ENCODE measurements at places on chromosomes 6 and 20.

- DNase-seq, result no peak
Measured at GRCh38 chr20:11124849-11125505, 451.2 kb upstream of the JAG1 start.

DNA sequence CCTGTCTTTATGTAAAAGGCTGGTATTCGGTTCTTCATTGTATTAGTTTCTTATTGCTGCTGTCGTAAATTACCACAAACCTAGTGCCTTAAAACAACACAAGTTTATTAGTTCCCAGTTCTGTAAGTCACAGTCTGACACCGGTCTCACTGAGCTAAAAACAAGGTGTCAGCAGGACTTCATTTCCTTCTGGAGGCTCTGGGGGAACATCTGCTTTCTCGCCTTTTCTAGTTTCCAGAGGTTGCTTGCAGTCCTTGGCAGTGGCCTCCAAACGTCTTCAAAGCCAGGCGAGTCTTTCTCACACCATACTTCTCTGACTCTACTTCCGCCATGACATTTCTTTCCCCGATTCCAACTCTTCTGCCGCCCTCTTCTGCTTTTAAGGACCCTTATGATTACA, 43.0 kb upstream of the ZFAND3 start:
- no peak for DNase-seq

GRCh38 chr6:35776364-35777215, at the start of gene CLPSL2:
CLPSL2 (plus strand) TSS chr6:35776598; CDS start chr6:35776619, 21 bp downstream.
- DNase-seq, result peak; percentile 76

DNA sequence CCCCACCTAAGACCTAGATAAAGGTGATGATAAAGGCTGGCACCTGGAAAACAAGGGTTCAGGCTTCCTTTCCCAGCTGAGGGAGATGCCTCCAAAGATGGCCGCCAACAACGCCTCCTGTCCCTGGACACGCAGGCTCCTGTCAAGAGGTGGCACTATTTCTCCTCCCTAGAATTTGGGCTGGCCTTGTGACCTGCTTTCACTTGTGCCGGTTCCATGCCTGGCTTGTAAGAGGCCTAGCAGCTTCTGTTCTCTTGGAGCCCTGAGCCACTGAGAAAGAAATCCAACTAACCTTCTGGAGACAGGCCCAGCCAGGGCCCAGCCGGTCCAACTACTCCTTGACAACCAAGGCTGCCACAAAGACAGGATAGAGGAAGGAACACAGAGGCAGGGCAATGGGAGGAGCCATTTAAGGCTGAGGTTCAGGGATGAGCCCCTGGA, 60.2 kb upstream of the RALY start:
- DNase-seq, result peak; percentile 77

GRCh38 chr6:11585426-11586016, 48.0 kb downstream of the TMEM170B start:
- DNase-seq, result no peak

- DNase-seq, result peak; percentile 87
Measured at GRCh38 chr20:10622657-10623418, 51.0 kb downstream of the JAG1 start.

DNA sequence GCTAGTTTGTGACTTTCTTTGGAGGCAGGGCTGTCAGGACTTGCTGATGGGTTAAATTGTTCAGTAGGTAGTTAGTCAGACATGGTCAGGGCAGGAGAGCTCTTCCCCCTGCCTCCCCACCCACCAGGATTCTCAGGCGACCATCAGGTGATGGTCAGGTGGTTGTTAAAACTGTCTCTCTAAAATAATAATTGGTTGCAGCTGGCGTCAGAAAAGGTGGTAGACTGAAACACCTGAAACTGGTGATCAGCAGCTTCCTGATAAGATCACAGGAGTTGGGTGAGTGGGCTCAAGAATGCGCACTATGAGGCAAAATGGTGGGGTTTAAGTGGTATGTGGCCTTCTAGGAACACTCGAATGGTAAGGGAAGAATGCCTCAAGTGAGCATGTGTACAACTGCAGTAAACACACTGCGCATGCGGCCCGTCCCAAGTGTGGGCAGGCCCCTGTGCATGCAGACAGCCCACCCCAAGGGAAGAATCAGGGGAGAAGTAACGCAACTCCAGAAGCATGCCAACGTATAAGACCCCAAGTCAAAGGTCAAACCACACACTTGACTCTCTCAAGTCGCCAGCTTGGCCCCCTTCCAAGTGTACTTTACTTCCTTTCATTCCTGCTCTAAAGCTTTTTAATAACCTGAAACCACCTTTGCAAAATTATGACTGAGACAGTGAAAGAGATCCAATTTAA, 7.9 kb upstream of the BLCAP start:
- DNase-seq, result peak; percentile 67

- no peak for DNase-seq
Measured at GRCh38 chr6:121645100-121645745, 209.8 kb downstream of the GJA1 start.

DNA sequence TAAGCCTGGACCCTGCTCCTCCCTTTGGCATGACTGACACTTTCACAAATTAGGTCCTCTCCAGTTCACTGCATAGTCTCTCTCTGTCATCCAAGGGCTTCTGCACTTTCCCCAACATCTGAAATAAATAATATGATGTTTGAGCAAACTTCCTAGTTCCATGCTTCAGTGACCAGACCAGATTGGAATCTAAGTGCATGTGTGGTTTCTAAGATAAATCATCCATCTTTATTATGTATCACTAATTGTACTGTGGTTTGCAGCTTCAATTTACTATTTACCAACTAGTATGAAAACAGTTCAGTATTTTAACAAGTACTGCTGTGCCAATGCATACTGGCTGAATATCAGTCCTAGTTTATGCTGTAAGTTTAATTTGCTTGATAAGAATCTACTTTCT, 18.7 kb downstream of the SESN1 start:
- DNase-seq, result no peak

GRCh38 chr20:57013741-57014140, 252.7 kb downstream of the BMP7 start:
- peak; percentile 88 for DNase-seq

GRCh38 chr6:29647927-29648642, 8.8 kb upstream of the MOG start:
- no peak for DNase-seq

DNA sequence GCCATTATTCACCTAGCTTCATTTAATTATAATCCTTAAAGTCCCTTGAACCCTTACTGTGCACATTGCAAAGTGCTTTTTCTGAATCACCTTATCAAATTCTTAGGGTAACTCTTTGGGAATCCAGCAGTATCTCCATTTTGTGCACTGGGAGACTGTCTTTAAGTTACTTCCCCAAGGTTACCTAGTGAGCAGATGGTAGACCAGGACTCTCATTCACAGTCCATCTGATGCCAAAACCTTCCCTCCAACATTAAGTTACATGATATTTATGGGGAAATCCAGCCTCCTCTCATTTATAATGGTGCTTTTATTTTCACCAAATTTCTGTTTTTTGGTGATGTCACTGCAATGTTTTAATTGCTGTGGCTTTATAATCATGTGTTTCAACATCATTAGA, 75.7 kb downstream of the NCOA7 start:
- no peak for DNase-seq

GRCh38 chr6:75748003-75748742, 866 bp upstream of the MYO6 start:
- no peak for DNase-seq

DNA sequence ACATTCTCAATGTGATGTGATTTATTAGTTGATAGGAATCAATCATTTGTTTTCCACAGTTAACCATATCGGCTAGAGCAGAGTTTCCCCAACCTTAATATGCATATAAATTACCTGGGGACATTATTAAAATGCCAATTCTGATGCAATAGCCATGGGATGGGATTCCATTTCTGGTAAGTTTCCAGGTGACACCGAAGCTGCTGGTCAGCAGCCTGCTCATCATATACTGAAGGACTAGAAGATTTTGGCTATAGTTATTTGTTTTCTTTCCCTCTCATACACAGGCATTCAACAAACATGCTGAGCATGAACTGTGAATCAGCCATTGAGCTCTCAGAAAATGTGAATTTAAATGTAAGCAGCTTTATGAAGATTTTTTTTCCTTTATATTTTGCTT, 35.8 kb downstream of the FBXO5 start:
- DNase-seq, result no peak
